Endothelial cell of umbilical vein (primary cell): ENCODE measurements at places on chromosomes 3 and 15. TPM values are rescaled to one million over a fixed set of nuclear protein-coding genes. Genes with fewer than 3 reads are reported as not detected.

Gene FAM81A
- 0.32 and 1.2 TPM in 2 replicates for total RNA-seq

- no peak for DNase-seq
Measured at GRCh38 chr15:61697796-61698195, 362.5 kb downstream of the VPS13C start.

- peak; percentile 32 for DNase-seq
Measured at GRCh38 chr15:38024293-38025091, 90.1 kb downstream of the TMCO5A start.

Gene CYP8B1
- not detected in 2 replicates for total RNA-seq

Gene SH3BP5
- 64.8 and 76.3 TPM in 2 replicates for total RNA-seq

Gene MESP2
- 0.42 TPM in 1 of 2 replicates, not detected in the other for total RNA-seq

DNA sequence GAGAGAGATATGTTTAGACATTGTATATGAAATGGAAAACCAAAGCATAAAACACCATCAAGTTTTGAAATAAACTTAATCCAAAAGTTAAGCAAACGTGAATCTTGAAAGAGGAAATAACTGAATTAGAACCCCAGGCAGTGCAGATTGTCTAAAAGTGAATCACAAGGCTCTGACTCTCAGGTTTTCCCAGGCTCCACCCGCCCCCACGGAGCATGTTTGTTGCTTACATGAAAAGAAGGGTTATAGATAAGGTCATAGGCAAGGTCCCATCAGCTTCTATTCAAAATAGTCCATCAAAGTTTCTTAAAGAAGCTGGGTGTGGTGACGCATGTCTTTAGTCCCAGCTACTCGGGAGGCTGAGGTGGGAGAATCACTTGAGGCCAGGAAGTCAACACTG is 29.0 kb upstream of the SLMAP start:
- DNase-seq: no peak

Gene MGLL
- total RNA-seq: 60.2 and 60.9 TPM in 2 replicates

Gene MAGEL2
- not detected in 2 replicates for total RNA-seq

DNA sequence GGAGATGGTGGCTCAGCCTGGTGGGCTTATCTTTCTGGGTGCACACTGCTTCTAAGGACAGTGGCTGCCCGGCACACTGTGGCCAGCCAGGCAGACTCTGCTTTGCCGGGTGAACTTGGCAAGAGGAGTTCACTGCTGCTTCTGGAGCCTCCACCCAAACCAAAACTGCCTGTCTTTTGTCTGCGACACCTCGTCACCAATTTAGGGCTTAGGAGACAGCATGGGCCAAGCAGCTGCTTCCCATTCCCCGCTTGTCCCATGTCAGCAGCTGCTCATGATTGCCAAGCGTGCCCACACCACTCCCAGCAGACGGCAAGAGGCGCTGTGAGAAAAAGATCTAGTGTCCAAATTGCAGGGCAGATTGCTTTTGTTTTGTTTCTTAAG is 57.3 kb downstream of the LSM3 start:
- DNase-seq: no peak

GRCh38 chr3:160319322-160319721 is 79.7 kb downstream of the IFT80 start:
- DNase-seq: no peak

- no peak for DNase-seq
Measured at GRCh38 chr15:43093026-43093425, 12.8 kb downstream of the UBR1 start.
